ENCODE measurements at places on chromosomes 5 and 9. TPM values are rescaled to one million over a fixed set of nuclear protein-coding genes. Genes with fewer than 3 reads are reported as not detected.

DNA sequence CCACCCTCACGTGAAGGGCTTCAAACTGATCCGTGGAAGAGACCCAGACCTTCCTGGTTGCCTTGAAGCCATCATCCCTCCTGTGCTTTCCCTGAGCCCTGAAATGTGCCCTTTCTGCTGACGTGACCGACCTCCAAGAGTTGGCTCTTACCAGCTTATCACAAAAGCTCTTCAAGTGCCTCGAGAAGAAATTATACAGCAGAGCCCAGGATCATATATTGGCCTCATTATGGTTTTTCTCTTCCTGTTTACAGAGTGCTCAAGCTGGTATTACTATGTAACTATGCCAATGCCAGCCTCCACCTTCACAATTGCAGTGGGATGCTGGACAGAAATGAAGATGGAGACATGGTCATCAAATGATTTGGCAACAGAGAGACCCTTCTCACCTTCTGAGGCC, 66.0 kb downstream of the AOPEP start:
- H3K4me1 ChIP-seq, result peaks cover 6% of the 10 kb centered on the region
- DNase-seq, result no peak
- H3K27me3 ChIP-seq, result no peaks in the 10 kb centered on the region

GRCh38 chr9:21524099-21524830, 42.2 kb upstream of the IFNE start:
- H3K4me1 ChIP-seq, result no peaks in the 10 kb centered on the region
- no peaks in the 10 kb centered on the region for H3K36me3 ChIP-seq
- H3K27ac ChIP-seq, result no peak overlapping the region
- DNase-seq, result no peak
- no peak overlapping the region for H3K4me3 ChIP-seq

GRCh38 chr9:93059715-93060578, 1.4 kb downstream of the SUSD3 start:
- no peak overlapping the region for H3K4me3 ChIP-seq
- H3K4me1 ChIP-seq, result no peaks in the 10 kb centered on the region
- H3K27ac ChIP-seq, result no peak overlapping the region

DNA sequence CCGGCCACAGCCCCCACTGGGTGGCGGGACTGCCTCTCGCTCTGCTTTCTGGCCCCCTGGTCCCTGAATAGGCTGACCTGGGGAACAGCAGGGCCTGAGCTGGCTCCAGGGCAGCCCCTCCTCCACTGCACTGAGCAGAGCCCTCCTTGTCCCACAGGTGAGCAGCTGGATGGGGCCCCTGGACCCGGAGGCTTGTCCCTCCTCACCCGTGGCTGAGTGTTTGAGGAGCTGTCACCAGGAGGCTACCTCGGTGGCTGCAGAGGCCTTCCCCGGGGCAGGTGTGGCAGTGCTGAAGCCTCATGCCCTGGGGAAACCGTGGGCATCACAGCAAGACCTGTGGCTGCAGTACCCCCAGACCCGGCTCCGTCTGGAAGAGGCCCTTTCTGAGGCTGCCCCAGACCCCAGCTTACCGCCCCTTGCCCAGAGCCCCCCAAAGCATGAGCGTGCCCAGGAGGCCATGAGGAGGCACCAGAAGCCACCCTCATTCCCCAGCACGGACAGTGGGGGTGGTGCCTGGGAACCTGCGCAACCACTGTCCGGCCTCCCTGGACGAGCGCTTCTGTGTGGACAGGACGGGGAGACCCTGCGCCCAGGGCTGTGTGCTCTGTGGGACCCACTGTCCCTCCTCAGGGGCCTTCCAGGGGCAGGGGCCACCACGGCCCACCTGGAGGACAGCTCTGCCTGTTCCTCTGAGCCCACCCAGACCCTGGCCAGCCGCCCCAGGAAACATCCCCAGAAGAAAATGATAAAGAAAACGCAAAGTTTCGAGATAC, 28.5 kb upstream of the LRRC14B start:
- H3K4me3 ChIP-seq, result no peak overlapping the region
- no peaks in the 10 kb centered on the region for H3K4me1 ChIP-seq
- no peak for DNase-seq

GRCh38 chr5:56161927-56162326, 71.2 kb downstream of the ANKRD55 start:
- no peak overlapping the region for H3K4me3 ChIP-seq
- no peak for DNase-seq
- peaks cover 17% of the 10 kb centered on the region for H3K4me1 ChIP-seq
- H3K36me3 ChIP-seq, result no peaks in the 10 kb centered on the region
- H3K27me3 ChIP-seq, result no peaks in the 10 kb centered on the region

DNA sequence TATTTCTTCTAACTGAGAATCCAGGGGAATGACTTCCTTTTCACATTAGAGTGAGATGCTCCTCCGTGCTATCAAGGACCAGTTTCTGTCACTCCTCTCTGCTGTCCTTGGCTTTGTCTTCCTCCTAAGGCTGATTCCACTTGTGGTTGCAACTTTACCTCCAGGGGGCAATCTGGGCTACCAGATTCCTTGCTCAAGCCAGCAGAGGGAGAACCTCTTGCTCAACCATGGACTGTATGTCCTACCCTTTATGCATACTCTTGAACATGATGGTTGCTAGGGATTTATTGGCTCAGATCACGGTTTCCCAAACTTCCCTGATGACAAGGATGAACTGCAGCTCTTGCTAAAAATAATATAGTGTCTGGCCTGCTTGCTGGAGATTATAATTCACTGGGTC, 24.0 kb downstream of the NNT start:
- H3K36me3 ChIP-seq, result peaks cover 15% of the 10 kb centered on the region
- no peak overlapping the region for H3K4me3 ChIP-seq
- peak; percentile 77 for DNase-seq

DNA sequence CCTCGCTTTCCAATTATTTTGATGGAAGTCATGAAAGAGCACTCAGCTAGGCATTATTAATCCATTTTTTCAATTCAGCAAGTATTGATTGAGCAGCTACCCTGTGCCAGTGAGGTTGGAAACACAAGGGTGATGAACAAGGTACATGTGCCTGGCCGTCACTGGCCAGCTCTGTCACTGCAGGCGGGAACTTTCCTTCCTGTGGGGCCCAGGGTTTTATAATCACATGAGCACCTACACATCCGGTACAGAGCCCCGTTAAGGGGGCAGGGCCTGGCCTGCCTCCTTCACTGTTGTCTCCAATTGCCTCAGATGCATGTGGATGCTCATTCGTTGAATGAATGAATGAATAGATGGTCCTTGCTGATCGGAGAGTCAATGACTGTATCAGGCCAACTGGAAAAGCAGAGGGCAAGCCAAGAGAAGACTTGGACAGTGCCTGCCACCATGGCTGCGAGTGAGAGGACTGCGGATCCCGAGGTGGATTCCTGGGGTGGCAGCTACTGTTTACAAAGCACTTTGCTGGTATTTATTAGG, 55.9 kb upstream of the KCNMB1 start:
- no peaks in the 10 kb centered on the region for H3K36me3 ChIP-seq
- H3K27ac ChIP-seq, result no peak overlapping the region
- no peak for DNase-seq

DNA sequence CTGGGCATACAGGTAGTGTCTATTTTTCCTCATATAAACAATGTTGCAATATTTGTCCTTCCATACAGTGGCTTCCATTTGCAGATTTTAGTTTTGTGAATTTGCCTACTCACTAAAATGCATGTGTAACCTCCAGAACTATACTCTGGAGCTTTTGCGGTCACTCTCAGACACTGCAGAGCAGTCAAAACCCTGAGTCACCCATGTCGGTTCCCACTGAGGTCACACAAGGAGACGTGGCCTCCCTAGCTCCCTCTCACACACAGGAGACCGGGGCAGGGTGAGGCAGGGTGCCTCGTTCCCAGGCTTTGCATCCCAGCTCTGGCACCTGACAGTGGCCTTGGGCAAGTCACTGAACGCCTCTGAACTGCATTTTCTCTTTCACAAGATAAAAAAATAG, 55.5 kb upstream of the ZNF354A start:
- DNase-seq, result no peak
- no peaks in the 10 kb centered on the region for H3K36me3 ChIP-seq
- H3K4me3 ChIP-seq, result no peak overlapping the region
- no peaks in the 10 kb centered on the region for H3K27me3 ChIP-seq
- no peak overlapping the region for H3K27ac ChIP-seq

- no peaks in the 10 kb centered on the region for H3K27me3 ChIP-seq
- no peaks in the 10 kb centered on the region for H3K36me3 ChIP-seq
- peak; percentile 74 for DNase-seq
These were observed 2.5 kb upstream of the ZNF367 start for GRCh38 chr9:96420468-96421219.

DNA sequence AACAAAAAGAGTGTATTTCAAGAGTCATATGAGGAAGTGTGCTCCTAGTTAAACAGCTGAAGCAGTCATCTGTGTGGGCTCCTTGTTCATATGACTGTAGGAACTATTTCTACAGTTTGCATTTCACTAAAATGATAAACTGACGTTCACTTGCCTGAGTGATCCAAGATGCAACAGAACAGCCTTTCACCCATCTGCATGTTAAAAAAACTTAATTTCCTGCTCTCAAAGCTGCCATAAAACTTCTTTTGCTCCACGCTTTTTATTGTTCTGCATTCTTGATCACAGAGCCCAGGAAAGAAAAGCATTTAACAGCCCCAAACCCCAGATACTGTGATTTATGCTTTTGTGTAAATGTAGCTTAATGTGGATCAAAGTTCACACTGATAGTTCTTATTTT, 43.9 kb downstream of the ZNF608 start:
- H3K27ac ChIP-seq, result peak overlapping the region; percentile 92
- peaks cover 97% of the 10 kb centered on the region for H3K4me1 ChIP-seq
- no peaks in the 10 kb centered on the region for H3K27me3 ChIP-seq
- DNase-seq, result no peak

DNA sequence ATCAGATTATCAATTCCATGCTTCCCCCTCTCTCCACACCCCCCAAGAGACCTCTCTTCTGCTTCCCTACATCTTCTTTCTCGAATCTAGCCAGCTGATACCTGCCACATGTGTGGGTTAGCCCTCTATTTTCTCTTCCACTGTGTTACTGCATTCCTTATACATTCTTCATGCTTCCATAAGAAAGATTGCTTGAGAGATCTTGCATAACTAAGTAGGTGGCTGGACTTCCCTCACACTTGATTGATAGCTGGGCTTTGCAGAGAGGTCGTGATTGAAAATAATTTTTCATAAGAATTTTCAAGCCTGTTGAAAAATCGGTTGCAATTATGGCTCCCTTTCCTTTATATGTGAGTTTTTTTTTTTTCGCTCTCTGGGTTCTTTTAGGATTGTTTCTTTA, 33.0 kb upstream of the PANK3 start:
- no peak overlapping the region for H3K27ac ChIP-seq
- H3K4me1 ChIP-seq, result no peaks in the 10 kb centered on the region
- no peaks in the 10 kb centered on the region for H3K36me3 ChIP-seq
- DNase-seq, result no peak
- H3K4me3 ChIP-seq, result no peak overlapping the region
- H3K27me3 ChIP-seq, result no peaks in the 10 kb centered on the region

The PCSK1 gene
- not detected for total RNA-seq

DNA sequence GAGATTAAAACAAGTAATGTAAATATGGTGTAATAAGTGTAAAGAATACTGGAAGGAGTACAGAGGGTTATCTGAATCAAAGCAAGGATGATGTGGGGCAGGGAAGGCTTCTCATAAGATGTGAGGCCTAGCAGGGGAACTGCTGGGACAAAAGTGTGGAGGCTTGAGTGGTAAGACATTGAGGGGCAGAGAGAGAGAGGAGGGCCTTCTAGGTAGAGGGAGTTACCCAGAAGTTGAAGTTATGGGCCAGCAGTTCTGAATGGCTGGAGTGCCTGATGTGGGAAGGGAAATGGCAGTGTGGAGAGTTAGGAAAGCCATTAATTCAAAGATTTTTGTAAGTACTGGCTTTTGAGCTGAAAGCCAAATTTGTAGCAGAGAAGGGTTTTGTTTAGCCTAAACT, 36.8 kb downstream of the CPEB4 start:
- no peak overlapping the region for H3K4me3 ChIP-seq
- no peaks in the 10 kb centered on the region for H3K36me3 ChIP-seq
- peaks cover 62% of the 10 kb centered on the region for H3K4me1 ChIP-seq

The CDC26 gene
- total RNA-seq, result 33.9 TPM

- no peak for DNase-seq
- H3K4me1 ChIP-seq, result no peaks in the 10 kb centered on the region
- no peaks in the 10 kb centered on the region for H3K27me3 ChIP-seq
- H3K4me3 ChIP-seq, result no peak overlapping the region
These were observed 150.7 kb upstream of the RASA1 start for GRCh38 chr5:87116825-87117512.

DNA sequence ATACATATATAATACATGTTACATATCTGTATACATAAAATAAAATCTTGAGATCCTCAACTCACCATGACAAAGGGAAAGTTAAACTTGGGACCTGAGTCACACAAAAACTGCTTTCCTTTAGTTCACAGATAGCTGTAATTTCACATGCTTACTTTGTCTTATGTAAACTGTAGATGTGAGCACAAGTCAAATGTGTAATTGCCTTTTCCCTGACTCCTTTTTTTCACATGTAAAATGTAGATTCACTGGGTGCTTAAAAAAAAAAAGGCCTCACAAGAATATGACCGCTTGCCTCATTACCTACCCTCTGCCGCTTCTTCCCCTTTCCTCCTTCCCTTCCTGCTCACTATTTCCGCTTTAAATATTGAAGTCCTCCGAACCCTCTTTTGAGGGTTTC, 21.9 kb upstream of the FAM169A start:
- no peak overlapping the region for H3K4me3 ChIP-seq
- no peaks in the 10 kb centered on the region for H3K36me3 ChIP-seq
- H3K27me3 ChIP-seq, result no peaks in the 10 kb centered on the region
- DNase-seq, result no peak

- peaks cover 30% of the 10 kb centered on the region for H3K4me1 ChIP-seq
- no peaks in the 10 kb centered on the region for H3K36me3 ChIP-seq
- peak within 1 kb of the TSS; percentile 85 for H3K27ac ChIP-seq
- H3K4me3 ChIP-seq, result peak within 1 kb of the TSS; percentile 59
These were observed at the start of gene LIX1 for GRCh38 chr5:97142521-97143254. LIX1 (minus strand) TSS chr5:97142611; CDS start chr5:97142576, 35 bp downstream.

The RHOBTB3 gene
- 477 TPM for total RNA-seq

DNA sequence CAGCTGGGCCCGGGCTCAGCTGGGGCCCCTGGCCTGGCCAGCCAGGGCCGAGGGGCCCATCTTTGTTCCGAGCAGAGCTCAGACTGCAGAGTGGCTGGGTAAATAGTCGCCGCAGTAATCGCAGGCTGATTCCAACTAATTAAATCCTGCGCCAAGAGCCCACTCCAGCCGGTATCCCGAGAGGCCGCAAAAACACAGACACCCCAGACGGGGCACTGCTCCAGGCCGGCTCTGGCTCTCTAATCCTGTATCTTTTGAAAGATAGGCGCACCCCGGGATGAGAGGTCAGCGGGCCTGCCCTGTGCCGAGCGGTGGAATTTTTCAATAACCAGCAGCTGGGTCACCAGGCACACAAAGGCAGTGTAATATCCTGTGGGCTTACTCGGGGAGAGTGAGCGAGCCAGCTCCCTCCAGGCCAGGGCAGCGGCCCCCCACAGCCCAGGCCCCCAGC, 57.7 kb downstream of the LMX1B start:
- no peak overlapping the region for H3K27ac ChIP-seq
- no peak overlapping the region for H3K4me3 ChIP-seq
- DNase-seq, result no peak
- peaks cover 93% of the 10 kb centered on the region for H3K27me3 ChIP-seq
- no peaks in the 10 kb centered on the region for H3K36me3 ChIP-seq

The GPR107 gene
- 19.7 TPM for total RNA-seq

Measured in cardiac muscle cell (in vitro differentiated cells and primary cell).